ENCODE measurements at places on chromosomes 11 and 22.

DNA sequence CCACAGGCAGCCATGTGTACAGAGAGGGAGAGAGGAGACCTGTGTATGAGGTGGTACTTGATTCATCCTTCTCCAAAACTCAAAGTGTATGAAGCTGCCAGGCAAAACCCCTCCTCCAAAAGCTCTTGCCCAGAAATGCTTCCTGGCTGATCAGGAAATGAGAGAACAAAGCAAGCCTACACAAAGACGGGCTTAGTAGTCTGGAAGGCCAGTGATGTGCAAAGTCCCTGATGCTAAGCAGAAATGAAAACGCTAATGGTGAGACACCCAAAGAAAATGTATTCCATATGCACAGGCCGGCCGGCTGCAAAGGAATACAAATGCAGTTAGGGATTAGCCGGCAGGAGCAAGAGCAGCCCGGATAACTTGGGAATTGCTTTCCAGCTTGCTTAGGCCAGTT lies 234.9 kb upstream of the CADM1 start:
- DNase-seq: no peak
- no peaks in the 10 kb centered on the region for H3K27me3 ChIP-seq
- no peaks in the 10 kb centered on the region for H3K36me3 ChIP-seq
- no peaks in the 10 kb centered on the region for H3K4me1 ChIP-seq

DNA sequence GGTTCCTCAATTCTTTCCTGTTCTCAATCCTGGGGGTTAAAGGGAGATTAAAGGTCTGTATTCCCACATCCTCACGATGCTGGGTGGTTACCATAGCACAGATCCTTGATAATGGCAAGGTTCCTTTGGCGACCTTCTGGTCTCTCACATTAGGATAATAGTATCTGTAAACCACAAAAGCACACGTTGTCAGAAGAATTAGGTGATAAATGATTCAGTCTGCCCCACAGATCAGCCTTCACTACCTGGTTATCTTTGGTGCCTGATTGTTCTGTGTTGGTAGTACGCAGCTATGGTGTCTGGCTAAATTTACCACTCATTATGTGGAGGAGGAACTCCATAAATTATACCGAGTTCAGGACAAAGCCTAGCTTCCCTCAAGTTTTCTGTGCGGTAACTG lies 78.4 kb downstream of the C2CD3 start:
- peaks cover 21% of the 10 kb centered on the region for H3K36me3 ChIP-seq
- H3K4me1 ChIP-seq: no peaks in the 10 kb centered on the region
- no peak overlapping the region for H3K27ac ChIP-seq
- no peak overlapping the region for H3K4me3 ChIP-seq
- no peak for DNase-seq
- no peaks in the 10 kb centered on the region for H3K27me3 ChIP-seq

GRCh38 chr22:24118689-24119384 lies 62.5 kb upstream of the SUSD2 start:
- no peak overlapping the region for H3K4me3 ChIP-seq
- no peak overlapping the region for H3K27ac ChIP-seq
- no peaks in the 10 kb centered on the region for H3K27me3 ChIP-seq
- H3K36me3 ChIP-seq: peaks cover 13% of the 10 kb centered on the region
- DNase-seq: no peak
- no peaks in the 10 kb centered on the region for H3K4me1 ChIP-seq

- H3K4me3 ChIP-seq: no peak overlapping the region
- no peaks in the 10 kb centered on the region for H3K27me3 ChIP-seq
- no peak overlapping the region for H3K27ac ChIP-seq
- H3K4me1 ChIP-seq: peaks cover 3% of the 10 kb centered on the region
- H3K36me3 ChIP-seq: no peaks in the 10 kb centered on the region
Measured at GRCh38 chr11:16788141-16789062, 50.0 kb downstream of the C11orf58 start.

- no peaks in the 10 kb centered on the region for H3K4me1 ChIP-seq
- H3K27ac ChIP-seq: no peak overlapping the region
- H3K36me3 ChIP-seq: no peaks in the 10 kb centered on the region
- no peak overlapping the region for H3K4me3 ChIP-seq
- no peak for DNase-seq
Measured at GRCh38 chr11:111307472-111308108, 9.2 kb downstream of the POU2AF3 start.

DNA sequence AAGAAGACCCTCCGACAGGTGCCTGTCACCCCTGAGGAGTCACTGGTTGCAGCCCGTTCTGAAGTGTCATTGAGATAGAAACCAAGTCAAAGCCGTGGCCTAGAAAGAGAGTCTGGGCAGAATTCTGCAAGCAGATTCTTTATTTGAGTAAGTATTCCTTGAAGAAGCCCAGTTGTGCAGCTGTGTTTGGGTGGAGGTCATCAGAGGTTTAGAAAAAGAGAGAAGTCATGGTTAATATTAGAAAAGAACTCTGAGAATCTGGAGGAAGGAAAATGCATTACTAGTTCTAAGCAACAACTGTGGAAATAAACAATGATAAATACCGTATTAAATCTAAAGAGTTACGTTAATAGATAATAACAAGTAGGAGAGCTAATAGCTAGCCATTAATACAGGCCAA lies 118.8 kb upstream of the KIRREL3 start:
- no peaks in the 10 kb centered on the region for H3K4me1 ChIP-seq
- H3K4me3 ChIP-seq: no peak overlapping the region
- no peak for DNase-seq
- H3K27me3 ChIP-seq: no peaks in the 10 kb centered on the region

DNA sequence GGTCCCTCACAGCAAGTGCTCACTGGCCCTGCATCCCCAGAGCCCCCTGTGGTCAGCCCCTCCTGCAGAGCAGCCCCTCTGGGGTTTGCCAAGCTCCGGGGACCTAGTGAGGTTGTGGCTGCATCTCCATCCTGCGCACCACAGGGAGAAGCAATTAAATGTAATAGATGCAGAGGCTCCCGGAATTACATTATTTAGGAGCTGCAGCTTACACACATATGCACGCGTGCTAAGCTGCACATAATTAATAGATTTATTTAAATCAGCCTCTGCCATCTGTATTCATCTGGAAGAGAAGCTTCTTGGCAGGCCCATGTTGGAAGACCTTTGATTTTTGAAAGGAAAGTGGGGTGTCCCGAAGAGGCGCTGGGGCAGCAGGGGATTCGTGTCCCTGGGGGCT lies 1271.5 kb downstream of the BRD1 start:
- H3K4me3 ChIP-seq: no peak overlapping the region
- no peaks in the 10 kb centered on the region for H3K27me3 ChIP-seq
- DNase-seq: no peak
- H3K36me3 ChIP-seq: no peaks in the 10 kb centered on the region
- H3K27ac ChIP-seq: no peak overlapping the region

- H3K36me3 ChIP-seq: peaks cover 4% of the 10 kb centered on the region
- peaks cover 4% of the 10 kb centered on the region for H3K4me1 ChIP-seq
- H3K4me3 ChIP-seq: no peak overlapping the region
Measured at GRCh38 chr11:69094111-69094914, 45.6 kb downstream of the TPCN2 start.

DNA sequence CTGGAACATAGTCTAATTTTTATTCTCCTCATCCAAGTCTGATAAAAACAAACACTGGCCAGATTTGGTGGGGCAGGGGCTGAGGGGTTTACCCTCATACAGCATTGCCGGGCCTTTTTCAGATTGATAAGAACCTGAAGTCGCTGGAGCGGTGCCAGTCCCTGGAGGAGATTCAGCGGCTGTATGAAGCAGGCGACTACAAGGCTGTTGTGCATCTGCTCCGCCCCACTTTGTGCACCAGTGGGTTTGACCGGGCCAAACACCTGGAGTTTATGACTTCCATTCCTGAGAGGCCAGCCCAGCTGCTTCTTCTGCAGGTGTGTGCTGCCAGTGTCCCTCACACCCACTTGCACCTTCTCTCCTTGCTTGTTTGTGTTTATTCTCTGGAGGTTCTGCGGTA lies 55.8 kb downstream of the CABIN1 start:
- no peaks in the 10 kb centered on the region for H3K27me3 ChIP-seq
- no peak overlapping the region for H3K4me3 ChIP-seq
- no peak overlapping the region for H3K27ac ChIP-seq
- H3K4me1 ChIP-seq: no peaks in the 10 kb centered on the region

DNA sequence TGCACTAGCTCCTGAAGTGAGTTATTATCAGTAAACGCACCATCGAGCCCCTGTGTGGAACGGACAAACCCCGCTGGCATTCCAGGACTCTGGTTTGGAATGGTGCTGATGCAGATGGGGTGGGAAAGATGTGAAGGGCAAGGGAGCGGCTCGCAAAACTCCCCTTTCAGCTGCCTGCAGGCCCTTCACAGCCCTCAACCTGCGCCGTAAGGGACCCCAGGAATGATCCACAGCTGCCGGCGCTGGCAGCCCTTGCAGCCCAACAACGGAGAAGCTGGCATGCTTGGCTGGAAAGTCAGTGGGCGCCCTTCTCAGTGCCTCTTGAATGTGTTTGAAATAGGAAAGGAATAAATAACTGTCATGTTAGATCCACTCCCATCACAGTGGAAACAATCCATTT lies 1445.5 kb downstream of the BRD1 start:
- H3K27ac ChIP-seq: no peak overlapping the region
- H3K27me3 ChIP-seq: no peaks in the 10 kb centered on the region
- DNase-seq: no peak
- no peaks in the 10 kb centered on the region for H3K4me1 ChIP-seq
- H3K4me3 ChIP-seq: no peak overlapping the region

GRCh38 chr22:22403771-22404170 lies 104.8 kb downstream of the ZNF280B start:
- no peak for DNase-seq
- H3K4me3 ChIP-seq: no peak overlapping the region
- H3K27ac ChIP-seq: no peak overlapping the region
- no peaks in the 10 kb centered on the region for H3K4me1 ChIP-seq
- H3K27me3 ChIP-seq: peaks cover 23% of the 10 kb centered on the region
- no peaks in the 10 kb centered on the region for H3K36me3 ChIP-seq
